Stimulated activated CD4-positive, alpha-beta T cell treated with anti-CD3 and anti-CD28 coated beads, Interleukin-4, amount 100 ng/mL, for 24 hours (primary cell): ENCODE measurements at places on chromosomes 3 and 15.
A peak's percentile ranks its signal among the peaks of the same experiment; 100 is the strongest.

DNA sequence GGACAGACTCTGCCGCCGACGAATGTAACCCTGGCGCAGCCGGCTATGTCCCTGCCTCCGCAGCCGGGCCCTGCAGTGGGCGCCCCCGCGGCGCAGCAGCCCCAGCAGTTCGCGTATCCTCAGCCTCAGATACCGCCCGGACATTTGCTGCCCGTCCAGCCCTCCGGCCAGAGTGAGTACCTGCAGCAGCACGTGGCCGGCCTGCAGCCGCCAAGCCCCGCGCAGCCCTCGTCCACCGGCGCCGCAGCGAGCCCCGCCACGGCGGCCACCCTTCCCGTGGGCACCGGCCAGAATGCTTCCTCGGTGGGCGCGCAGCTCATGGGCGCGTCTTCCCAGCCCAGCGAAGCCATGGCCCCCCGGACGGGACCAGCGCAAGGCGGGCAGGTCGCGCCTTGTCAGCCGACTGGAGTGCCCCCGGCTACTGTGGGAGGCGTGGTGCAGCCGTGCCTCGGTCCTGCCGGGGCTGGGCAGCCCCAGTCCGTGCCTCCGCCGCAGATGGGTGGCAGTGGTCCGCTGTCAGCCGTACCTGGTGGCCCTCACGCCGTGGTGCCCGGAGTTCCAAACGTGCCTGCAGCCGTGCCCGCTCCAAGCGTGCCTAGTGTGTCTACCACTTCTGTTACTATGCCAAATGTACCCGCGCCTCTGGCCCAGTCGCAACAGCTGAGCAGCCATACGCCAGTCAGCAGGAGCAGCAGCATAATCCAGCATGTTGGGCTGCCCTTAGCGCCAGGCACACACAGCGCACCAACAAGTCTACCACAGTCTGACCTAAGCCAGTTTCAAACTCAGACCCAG, 2.4 kb downstream of the TSC22D2 start:
- peak; percentile 20 for DNase-seq

DNA sequence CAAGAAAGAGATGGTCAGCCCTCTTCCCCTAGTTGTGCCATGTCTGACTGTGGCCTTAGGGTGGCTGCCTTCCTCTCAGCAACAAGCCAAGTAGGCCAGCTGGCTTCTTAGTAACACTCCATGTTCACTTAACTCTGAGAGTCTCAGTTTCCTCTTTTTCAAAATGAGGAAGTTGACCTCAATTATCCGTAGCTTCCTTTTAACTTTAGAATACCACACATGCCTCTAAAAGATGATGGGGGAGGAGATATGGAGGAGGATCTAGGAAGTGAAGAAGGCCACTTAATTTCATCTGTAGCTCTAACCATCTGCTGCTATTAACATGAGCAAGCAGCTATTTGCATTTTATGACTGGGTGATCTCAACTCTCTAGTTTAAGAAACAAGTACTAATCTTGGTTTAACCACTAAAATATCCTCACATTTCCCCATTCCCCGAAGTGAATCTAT, 32.9 kb downstream of the CD200R1L start:
- DNase-seq, result no peak

GRCh38 chr3:188264226-188265207, 110.6 kb downstream of the LPP start:
- no peak for DNase-seq

- peak; percentile 5 for DNase-seq
These were observed 72.3 kb upstream of the LRIG1 start for GRCh38 chr3:66572938-66573710.

- DNase-seq, result no peak
These were observed 155.9 kb downstream of the PEX5L start for GRCh38 chr3:179880868-179881267.

DNA sequence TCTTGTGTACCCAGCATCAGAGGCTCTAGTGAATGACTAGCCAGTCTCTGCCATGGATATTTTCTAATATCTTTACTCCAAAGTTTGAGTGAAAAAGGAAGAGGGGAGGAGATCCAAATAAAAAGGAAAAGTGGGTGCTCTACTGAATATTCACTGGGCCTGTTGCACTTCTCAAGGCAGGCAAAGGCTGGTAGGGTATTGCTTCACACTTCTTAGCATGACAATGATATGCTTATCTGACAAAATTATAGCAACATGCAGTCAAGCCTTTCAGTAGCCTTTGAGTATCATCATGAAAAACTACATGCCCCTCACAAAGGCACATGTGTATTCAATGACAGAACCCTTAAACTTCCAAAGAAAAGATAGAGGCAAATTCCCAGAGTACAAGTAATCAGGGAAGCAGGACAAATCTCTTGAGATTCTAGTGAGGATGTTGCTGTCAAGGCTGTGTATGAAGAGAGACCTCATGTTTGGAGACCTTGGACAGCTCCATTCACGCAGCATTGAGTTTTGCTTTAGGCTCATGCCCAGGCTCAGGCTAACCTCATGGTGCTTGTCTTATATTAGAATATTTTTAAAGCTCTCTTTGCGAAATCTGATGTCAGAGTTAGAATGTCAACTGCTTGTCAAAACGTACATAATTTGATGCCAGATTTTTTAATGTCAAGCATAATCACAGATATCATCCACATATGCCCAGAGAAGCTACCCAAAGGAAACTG, 506.9 kb downstream of the OCA2 start:
- no peak for DNase-seq

- DNase-seq, result no peak
These were observed 53.1 kb upstream of the ULK4 start for GRCh38 chr3:42014921-42015533.

DNA sequence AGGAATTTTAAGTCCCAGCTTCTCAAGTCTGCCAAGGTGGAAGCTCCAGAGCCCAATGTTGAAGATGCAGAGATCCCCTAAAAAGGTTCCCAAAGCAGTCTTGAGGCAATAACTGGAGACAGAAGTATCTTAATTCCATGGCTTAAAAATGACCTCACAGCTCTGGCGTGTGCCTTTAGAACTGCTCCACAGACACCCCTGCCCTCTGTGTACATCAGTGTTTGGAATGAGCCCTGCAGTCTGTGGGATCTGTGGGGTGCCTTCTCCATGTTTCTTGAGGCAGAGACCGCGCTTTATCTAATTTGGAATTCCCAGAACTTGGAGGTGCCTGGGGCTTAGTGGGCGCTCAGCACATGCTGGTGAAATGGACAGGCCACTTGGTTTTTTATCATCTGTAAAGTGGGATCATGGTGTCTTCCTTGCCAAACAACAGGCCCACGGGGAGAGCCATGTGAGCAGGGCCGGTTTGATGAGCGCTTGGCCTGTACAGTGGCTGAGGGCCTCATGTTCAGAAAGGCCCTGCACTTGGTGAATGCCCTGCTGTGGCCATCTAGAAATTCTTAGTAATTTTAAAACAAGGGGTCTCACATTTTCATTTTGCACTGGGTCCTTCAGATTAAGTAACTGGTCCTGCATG, 7.1 kb downstream of the ITGA11 start:
- no peak for DNase-seq

- peak; percentile 25 for DNase-seq
These were observed 229.0 kb downstream of the ITPR1 start for GRCh38 chr3:4722103-4722502.

DNA sequence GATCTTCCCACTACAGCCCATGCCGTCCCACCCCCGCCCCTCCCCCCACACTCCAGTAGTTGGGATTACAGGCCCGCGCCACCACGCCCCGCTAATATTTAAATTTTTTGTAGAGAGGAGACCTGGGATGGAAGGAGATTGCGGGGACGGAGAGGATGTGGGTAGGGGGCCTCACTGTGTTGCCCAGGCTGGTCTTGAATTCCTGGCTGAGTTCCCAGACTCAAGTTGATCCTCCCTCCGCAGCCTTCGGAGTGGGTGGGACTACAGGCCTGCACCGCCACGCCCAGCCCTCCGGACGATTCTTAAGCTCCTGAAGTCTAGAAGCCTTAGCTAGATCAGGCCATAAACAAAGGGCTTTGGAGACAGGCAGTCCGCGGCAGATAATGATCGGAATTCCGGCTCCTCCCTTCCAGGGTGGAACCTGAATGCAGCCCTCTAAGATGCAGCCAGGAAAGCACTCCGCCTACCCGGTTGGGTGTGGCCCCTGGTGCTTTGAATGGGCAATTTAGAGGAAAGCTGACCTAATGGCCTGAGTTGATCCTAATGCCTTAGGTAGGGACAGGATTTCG, at the start of gene DPPA2:
Gene DPPA2 (minus strand): TSS at position 356 of the 569 bp plus-strand sequence. CDS start 1,975 bp downstream, outside the sequence.
- no peak for DNase-seq

GRCh38 chr3:155202626-155203025, 90.9 kb downstream of the STRIT1 start:
- no peak for DNase-seq

DNA sequence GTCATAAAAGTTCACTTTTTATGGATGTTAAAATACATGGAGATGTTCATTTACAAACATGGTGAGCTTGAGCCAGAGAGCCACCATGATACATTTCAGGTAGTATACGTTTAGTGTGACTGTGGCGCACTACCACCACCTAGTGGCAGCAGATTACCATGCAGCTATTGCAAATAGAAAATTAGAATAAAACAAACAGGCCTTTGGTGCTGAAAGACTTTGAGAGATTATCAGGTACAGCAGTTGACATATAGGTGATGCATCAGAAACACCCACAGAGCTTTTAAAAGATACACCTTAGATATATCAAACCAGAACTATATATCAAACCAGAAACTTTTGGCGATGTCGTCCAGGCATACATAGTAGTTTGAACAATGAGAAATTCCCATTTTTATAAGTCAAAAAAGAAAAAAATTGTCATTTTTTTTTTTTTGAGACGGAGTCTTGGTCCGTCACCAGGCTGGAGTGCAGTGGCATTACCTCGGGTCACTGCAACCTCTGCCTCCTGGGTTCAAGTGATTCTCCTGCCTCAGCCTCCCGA, 42.0 kb upstream of the ICE2 start:
- peak; percentile 85 for DNase-seq

GRCh38 chr3:40968666-40969065, 230.6 kb upstream of the CTNNB1 start:
- no peak for DNase-seq

DNA sequence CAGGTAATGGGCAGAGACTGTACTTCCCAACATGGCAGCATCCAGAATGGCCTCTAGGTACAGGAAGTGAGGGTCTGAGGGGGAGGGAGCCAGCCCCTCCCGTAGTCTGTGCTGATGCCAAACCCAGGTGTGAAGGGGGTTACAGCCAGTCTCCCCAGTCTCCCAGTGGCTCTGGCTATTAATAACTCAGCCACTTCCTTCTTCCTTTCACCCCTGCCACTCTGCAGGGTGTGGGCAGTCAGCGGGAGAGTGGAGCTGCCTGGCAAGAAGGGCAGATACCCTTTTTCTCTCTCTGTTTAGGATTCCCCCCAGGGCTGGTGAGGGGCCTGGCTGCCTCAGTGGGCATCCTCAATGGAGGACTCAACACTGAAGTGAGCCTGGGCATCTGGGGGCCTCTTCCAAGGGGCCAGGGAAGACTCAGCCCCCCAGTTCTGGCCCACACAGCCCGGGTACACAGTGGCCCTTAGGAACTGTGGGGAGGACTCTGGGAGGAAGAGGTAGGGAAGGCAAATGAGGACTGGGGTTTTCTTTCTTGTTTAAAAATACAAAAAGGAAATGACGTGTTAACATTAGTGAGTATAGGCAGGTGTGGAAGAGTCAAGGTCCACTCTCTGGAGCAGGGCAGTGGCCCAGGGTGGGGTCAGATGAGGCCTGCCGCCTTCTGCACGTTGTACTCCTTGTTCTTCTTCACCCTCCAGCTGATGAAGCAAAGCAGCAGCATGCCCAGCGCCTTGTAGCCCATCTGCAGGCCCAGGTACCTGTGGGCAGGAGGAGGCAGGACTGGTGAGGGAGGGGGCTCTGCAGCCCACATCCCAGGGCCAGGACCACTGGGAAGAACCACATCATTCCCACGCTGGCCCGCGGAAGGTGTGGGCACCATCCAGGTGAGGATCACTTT, 38.6 kb upstream of the RAB6B start:
- DNase-seq, result no peak

- DNase-seq, result no peak
These were observed 10.2 kb upstream of the DLG1 start for GRCh38 chr3:197308591-197308990.

- DNase-seq, result no peak
These were observed 45.5 kb downstream of the PAQR5 start for GRCh38 chr15:69344238-69344637.

DNA sequence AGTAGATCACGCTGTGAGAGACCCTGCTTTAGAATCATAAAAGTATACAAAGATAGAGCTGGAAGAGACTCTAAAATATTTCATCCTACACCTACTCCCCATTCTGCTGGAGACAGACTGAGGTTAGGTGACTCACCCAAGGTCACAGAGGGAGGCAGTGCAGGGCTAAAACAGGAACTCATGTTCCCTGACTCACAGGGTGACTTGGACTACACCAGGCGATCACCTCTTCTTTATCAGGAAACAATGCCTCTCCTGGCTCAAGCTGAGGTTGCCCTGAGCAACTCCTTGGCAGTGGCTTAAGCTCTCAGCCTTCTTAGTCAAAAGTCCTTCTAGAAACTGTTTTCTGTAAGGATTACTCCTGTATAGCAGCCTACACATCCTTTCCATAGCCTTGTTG, 26.4 kb upstream of the TNFAIP8L3 start:
- DNase-seq, result no peak

- no peak for DNase-seq
These were observed 9.6 kb downstream of the CPOX start for GRCh38 chr3:98583766-98584165.

DNA sequence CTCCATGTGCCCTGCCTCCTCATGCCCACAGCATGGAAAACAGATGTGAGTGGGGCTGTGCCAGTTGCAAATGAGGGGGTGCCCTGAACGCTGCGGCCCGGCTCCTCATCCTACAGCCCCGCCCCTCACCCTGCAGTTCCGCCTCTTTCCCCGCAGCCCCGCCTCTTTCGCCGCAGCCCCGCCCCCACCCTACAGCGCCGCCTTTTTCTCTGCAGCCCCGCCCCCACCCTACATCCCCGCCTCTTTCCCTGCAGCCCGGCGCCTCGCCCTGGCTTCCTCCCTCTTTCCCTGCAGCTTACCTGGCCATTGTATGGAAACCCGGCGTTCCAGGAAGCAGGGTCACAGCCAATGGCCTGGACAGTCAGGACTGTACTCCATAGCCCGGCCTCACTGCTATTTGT, 284.9 kb downstream of the TLE3 start:
- DNase-seq, result no peak

DNA sequence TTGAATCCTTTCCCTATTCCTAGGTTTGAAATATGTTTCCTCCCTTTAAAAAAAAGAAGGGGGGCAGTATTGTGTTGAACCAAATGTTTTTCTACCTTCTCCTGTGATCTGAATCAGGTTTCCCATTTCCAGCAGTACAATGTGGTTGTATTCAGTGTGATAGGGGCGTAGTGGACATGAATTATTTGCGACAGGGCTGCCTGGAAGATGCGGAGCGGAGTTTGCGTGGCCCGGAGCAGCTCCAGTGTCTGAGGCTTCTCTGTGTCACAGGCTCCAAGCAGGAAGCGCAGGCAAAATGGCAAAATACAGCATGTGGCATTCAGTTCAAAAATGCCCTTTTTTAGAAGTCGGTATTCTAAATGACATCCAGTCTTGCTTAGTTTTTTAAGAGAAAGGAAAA, 154.4 kb downstream of the PGPEP1L start:
- peak; percentile 72 for DNase-seq
